ENCODE measurements at places on chromosomes 1 and 21.

- DNase-seq = no peak
Observed at GRCh38 chr1:46653405-46653958, 14.7 kb downstream of the ATPAF1 start.

GRCh38 chr21:46674430-46675007, 39.0 kb downstream of the PRMT2 start:
- no peak for DNase-seq

- no peak for DNase-seq
Observed at GRCh38 chr1:161130266-161130665, 2.2 kb downstream of the DEDD start.

GRCh38 chr1:23578997-23579363, 19.7 kb upstream of the ID3 start:
- DNase-seq = no peak

GRCh38 chr1:179046808-179047635, 21.3 kb downstream of the FAM20B start:
- DNase-seq = no peak

- no peak for DNase-seq
Observed at GRCh38 chr1:112059679-112060078, 70.2 kb upstream of the KCND3 start.

DNA sequence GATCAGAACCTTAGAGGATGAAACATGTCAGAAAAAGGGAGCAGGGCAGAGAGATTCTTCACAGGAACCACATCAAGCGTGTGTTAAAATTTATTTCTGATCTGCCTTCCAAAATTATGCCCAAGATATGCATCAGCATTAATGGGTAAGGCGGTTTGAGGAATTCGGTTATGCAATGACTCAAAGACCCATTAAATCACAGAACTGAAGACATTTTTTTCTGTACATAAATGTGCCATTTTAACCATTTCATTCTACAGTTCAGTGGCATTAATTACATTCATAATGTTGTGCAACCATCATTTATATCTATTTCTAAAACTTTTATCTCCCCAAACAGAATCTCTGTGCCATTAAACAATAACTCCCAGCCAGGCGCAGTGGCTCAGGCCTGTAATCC, 43.4 kb downstream of the CNST start:
- no peak for DNase-seq

- no peak for DNase-seq
Observed at GRCh38 chr1:226882187-226882586, 11.8 kb downstream of the PSEN2 start.

- no peak for DNase-seq
Observed at GRCh38 chr21:34113842-34114241, 40.5 kb downstream of the MRPS6 start.

GRCh38 chr1:7616076-7616832, 154.8 kb upstream of the VAMP3 start:
- no peak for DNase-seq

GRCh38 chr1:193060938-193061337, 1.5 kb downstream of the RO60 start:
- DNase-seq = no peak

- DNase-seq = no peak
Observed at GRCh38 chr1:156119503-156120209, 5.1 kb downstream of the LMNA start.

DNA sequence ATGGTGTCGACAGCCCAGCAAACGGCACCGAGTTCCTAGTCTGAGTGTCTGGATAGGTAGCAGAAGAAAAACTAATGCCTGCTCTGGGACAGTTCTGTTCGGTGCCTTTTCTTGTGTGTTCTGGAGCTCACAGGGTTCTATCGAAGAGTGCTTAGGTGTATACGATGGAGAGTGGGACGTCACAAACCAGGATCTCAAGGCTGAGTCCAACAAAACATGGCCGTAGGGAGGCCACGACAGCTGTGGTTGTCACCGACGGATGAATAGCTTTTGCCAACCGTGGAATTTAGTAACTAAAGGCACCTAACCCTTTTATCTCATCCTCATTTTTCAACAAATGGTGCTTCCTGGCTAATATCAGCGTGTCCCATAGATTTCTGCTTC, 635 bp upstream of the SYNJ1 start:
- DNase-seq = no peak

All from KG1 (cell line).